Neural progenitor cell (in vitro differentiated cells): ENCODE measurements at places on chromosomes 3 and 15.

DNA sequence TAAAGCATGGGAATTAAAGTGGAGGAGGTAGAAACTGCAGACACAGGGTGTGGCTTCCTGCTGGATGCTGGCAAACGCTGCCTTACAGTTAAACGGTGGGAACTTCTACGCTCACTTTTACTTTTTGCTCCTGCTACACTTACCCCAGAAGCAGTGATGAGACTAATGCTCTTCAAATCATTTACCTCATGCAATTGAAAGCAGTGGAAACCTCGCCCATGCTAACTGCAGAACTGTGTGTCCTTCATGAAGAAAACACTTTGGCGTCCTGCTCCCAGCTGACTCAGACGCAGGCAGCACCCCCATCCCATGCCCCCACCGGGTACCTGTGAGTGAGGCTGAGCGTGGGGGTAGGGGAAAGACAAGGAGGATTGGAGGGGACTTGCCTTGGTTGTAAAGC is 31.8 kb downstream of the UPK1B start:
- no peak for DNase-seq

DNA sequence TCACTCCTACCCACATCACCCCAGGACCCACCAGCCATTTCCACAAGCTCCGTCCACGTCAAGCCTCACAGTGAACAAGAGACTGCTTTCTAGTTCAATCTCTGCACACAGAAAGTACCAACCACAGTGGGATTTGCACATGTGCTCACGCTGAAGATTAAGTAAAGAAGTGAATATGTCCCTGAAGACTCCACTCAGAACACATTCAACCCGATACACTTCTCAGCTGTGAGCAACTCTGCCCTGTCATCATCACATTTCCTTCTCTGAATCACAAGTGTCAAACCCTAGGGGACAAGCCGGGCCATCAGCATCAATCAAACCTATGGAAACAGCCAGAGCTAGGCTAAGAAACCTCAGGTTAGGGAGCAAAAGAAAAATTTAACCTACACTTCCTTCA is 1.9 kb downstream of the STIMATE start:
- no peak for DNase-seq

DNA sequence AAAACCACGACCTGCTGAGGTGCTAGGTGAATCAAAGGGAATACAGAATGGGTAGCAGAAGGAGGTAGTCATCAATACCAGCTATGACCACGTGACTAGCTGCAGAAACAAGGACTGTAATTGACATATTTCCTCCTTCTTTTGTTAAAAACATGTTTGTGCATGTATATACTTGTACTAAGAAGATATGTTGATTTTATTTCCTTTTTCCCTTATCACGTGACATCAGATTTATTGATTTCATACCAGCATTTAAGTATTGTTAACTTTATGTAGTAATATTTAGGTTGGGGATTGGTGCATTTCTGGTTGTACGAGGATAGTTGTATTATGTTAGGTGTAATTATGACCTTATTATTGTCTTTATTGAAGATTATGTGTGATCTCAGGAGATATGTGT is 36.2 kb downstream of the PEX5L start:
- DNase-seq: no peak

- no peak for DNase-seq
These were observed 436.9 kb upstream of the C2CD4B start for GRCh38 chr15:62601777-62602545.

GRCh38 chr3:59818033-59818918 is 768.5 kb upstream of the CFAP20DC start:
- DNase-seq: peak; percentile 10

GRCh38 chr3:12440927-12441714 is 43.2 kb upstream of the TSEN2 start:
- DNase-seq: no peak

- no peak for DNase-seq
These were observed 12.8 kb downstream of the UBXN7 start for GRCh38 chr3:196419386-196419785.

DNA sequence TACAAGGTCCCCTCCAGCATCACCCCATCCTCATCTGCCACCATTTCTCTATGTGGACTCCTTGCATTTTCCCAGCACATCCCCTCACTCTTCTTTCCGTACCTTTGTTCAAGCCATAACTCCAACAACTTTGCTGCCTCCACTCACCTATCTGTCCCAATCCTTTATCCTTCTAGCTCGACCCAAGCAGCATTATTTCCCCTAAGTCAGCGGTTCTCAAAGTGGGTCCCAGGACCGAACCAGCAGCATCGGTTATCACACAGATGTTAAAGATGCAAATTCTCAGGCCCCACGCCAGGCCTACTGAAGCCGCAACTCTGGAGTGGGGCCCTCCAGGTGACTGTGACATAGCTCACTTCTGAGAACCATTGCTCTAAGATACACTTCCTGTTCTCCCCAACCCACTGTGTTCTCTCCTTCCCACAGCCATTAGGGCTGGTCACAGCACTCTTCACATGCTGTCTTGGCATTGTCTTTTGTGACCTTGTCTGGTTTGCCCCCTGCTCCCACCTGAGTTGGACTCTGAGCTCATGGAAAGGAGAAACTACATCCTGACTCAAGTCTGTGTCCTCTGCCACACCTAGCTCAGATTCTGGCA is 56.2 kb downstream of the AAGAB start:
- no peak for DNase-seq

- DNase-seq: no peak
These were observed 18.4 kb downstream of the GYG1 start for GRCh38 chr3:149009732-149010131.

- no peak for DNase-seq
These were observed 7.3 kb downstream of the PARP6 start for GRCh38 chr15:72265031-72265430.

- no peak for DNase-seq
These were observed 135.5 kb upstream of the ZPLD1 start for GRCh38 chr3:102299125-102299877.

DNA sequence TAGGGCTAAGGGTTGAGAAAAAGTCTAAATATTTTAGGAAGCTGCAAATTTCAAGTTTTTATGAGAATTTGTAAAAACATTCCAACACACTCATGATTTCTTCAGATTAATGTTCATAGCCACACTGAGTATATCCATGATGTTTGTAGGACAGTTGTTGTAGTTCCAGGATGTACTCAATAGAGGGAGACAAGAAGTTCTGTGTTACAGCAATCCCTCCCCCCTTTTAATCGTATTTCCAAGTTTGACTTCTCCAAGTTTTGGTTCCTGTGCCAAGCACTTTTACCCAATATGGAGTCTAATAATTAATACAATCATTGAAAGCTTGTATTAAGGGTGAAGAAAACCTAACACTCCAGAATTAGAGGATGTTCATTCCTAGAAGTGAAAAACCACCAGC is 143.4 kb downstream of the FEZF2 start:
- DNase-seq: peak; percentile 31

GRCh38 chr3:54541369-54541768 is 386.5 kb downstream of the LRTM1 start:
- DNase-seq: peak; percentile 14

DNA sequence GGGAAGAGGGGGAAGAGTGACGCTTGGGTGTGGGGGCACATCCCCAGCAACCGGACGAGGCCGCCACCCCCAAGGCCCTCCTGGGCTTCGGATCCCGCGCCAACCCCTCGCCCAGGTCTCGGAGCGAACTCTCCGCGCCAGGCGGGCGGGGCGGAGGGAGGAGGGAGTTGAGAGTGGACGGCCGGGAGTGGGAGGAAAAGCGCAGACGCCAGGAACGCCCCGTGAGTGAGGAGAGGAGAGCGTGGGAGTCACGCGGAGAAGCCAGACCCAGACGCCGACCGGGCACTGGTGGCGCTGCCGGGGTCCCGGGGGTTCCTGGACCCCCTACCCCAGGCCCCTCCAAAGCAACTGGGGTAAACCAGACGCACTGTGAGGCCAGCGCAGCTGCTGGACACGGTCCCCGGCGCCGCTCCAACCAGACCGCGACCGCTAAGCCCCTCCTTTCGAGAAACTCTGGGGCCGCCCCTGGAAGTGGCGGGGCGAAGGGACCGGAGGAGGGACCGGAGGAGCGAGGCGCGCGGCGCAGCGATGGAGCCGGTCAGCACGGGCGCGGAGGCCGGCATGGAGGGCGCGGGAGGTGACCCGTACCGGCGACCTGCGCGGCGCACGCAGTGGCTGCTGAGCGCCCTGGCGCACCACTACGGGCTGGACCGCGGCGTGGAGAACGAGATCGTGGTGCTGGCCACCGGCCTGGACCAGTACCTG is at the start of gene EFCC1:
TSS of gene EFCC1 (plus strand) at position 204 of the 705 bp plus-strand sequence. CDS start at position 529, 325 bp downstream.
- peak; percentile 92 for DNase-seq

DNA sequence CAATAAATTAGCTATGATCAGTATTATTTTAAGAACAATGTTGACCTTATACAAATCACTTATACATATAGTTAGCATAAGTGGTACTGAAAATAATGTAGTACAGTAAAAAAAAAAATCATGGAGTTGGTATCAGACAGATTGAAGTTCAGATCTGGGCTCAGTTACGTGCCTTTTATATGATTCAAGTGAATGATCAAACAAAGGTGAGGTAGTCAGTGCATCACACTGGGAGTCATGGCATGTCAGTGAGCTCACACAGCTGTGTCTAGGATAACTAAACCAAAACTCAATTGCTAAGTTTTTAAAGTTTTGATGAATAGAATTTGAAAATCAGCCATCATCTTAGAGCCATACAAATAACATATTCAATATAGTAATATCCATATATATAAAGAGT is 11.2 kb upstream of the CCR8 start:
- DNase-seq: no peak

DNA sequence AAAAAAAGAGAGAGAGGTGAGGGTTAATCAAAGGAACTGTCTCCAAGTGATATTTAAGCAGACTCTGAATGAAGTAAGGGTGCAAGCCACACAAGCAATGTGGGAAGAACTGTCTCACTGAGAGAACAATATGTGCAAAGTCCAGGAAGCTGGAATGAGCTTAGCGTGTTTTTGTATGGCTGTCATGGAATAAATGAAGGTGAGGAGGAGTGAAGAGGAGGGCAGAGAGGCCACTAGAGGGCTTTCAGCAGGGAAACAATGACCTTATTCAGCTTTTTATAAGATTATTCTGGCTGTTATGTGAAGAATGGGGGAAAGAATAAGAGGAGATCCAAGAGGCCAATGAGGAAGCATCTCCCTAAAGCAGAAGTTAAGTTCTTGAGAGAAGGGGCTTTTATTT is 86.9 kb upstream of the COL8A1 start:
- DNase-seq: peak; percentile 5

DNA sequence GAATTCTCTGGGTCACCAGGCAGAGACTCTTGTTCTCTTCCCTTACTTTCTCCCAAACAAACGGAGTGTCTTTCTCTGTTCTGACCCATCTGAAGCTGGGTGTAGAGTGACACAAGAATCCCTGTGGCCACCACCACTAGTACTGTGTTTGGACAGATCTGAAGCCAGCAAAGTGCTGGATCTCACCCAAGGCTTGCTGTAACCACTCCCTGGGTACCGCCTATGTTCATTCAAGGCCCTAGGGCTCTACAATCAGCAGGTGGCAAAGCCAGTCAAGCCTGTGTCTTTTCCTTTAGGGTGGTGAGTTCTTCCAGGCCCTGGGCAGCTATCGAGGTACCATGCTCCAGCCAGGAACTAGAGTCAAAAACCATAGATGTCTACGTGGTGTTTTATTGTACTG is 149.2 kb upstream of the CTNNB1 start:
- no peak for DNase-seq

- no peak for DNase-seq
These were observed 9.0 kb upstream of the CD47 start for GRCh38 chr3:108099679-108100428.

- no peak for DNase-seq
These were observed 17.7 kb upstream of the AP4E1 start for GRCh38 chr15:50890751-50891150.

- no peak for DNase-seq
These were observed 259.3 kb downstream of the ZBBX start for GRCh38 chr3:167120828-167121227.

DNA sequence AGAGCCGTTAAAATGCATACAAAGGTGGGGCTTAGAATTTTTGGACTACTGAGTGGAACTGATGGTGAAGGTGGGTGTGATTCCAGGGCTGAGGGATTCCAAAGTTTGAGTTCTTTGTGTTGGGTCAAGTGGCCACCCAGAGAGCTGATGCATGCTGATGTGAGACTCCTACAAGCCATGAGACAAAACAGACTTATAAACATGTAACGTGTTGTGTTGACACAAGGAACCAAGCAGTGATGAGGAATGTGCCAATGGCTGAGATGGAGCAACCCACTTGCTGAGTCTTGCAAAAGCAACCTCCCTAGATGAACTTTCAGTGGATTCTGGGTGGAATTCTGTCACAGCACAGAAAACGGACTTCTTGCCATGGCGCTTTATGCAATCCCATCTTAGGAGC is 289.0 kb downstream of the TLE3 start:
- no peak for DNase-seq

GRCh38 chr3:162632672-162633071 is 1136.1 kb downstream of the OTOL1 start:
- DNase-seq: no peak
